Stimulated activated CD8-positive, alpha-beta memory T cell treated with anti-CD3 and anti-CD28 coated beads, Interleukin-7, amount 100 ng/mL, for 1 hour (primary cell): ENCODE measurements at places on chromosomes 2 and 18.
A peak's percentile ranks its signal among the peaks of the same experiment; 100 is the strongest.

GRCh38 chr2:57434441-57434840 lies 612.2 kb upstream of the VRK2 start:
- no peak for DNase-seq

DNA sequence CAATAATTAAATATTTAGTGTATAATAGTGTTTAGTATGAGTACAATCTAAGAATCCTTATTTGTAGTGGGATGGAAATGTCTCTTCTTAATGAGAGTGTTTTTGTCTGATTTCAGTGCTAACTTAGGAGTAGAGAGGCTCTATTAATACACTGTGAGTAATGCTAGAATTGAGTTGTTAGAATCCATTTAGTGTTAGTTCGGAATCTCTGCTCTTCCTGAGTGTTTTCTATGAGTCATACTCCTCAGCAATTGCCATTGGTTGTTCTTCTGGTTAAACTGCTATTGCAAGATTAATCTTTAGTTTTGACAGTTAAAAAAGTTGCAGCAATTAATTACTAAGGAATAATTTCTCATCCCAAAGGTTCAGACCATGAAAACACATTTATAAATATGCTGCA lies 828.6 kb upstream of the POU3F3 start:
- DNase-seq, result no peak

- DNase-seq, result no peak
Measured at GRCh38 chr2:9885036-9885684, 41.9 kb downstream of the TAF1B start.

DNA sequence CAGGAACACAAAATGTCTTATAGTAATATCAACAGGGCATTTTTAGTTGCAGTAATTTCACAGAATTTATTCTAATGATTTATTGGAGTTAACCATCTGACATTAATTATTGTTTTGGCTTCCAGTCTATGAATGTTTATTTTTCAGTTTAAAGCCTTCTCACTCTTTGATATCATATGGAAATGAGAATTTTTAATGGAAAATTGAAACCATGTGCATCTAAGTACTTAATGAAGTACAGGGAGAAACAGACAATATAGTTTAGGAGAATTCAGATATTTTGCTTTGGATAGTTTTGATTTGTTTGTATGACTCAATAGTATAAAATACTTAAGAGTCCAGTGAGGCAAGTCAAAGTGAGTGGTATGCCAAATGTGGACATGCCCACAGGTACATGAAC lies 126.1 kb downstream of the OLA1 start:
- DNase-seq, result no peak

GRCh38 chr18:21483051-21483450 lies 117.5 kb downstream of the ESCO1 start:
- DNase-seq, result no peak

DNA sequence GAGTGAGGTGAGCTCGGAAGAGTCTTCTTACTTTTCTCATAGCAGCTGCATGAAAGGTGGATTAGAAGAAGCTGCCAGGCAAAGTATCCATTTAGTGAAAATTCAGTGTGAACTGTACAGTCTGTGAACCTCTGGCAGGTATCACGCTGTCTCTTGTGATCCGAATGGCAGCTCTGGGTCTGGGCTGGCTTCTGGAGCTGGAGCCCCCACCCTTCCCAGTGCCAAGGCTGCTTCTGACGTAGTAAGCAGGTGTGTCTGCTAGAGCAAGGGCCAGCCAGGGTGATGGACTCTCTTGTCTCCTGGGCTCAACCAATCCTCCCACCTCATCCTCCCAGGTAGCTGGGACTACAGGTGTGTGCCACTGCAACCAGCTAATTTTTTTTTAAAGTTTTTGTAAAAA lies 14.0 kb upstream of the NTSR2 start:
- no peak for DNase-seq

DNA sequence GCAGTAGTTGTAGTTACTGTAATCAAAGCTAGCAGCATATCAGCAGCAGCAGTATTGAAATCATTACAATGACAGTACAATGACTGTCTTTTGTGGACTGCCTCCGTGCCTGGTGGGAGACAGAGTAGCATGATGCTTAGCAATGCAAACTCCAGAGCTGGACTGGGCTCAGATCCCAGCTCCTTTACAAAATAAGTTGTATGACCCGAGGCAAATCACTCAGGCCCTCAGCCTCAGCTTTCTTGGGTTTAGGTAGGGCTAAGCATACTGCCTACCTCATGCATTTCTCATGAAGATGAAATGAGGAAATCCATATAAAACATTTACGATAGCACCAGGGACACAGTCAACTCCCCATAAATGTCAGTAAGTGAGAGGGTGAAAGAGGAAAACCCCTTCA lies 170.7 kb downstream of the TTC32 start:
- no peak for DNase-seq

GRCh38 chr18:38552732-38553321 lies 987.2 kb upstream of the CELF4 start:
- DNase-seq, result no peak

GRCh38 chr18:43159086-43159770 lies 43.7 kb upstream of the RIT2 start:
- no peak for DNase-seq

- DNase-seq, result no peak
Measured at GRCh38 chr2:200382874-200383273, 76.4 kb downstream of the SPATS2L start.

GRCh38 chr2:201622306-201622970 lies 20.9 kb downstream of the TMEM237 start:
- DNase-seq, result no peak

DNA sequence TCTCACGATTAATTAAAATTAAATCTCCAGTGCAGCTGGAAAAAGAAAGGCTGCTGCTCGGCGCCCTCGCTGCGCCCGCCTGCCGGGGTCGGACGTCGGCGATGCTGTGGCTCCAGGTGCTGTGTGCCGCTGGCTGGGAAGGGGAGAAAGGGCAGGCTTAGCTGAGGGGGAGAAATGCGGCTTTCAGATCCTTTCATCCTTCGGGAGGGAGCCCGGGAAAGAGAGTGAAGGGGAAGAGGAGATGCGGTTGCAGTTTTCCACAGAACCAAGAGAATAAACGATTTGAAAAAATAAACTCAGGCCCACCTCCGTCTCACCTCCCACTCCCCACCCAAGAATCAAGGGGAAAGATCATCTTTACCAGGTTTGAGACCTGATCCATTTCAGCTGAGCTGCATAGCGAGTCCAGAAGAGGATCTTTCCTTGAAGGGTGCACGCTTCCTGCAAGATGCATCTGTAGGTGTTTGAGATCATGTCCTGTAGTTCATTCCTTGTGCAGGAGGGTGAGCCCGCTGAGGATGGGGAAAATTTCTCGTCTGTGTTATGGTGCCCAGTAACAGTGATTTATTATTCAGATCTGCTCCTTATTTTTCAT lies 495 bp downstream of the TMEM169 start:
- DNase-seq, result no peak

- no peak for DNase-seq
Measured at GRCh38 chr2:224688997-224689396, 27.2 kb downstream of the CCDC195 start.

GRCh38 chr2:15633971-15634346 lies 42.3 kb downstream of the DDX1 start:
- no peak for DNase-seq

GRCh38 chr2:79630060-79630459 lies 117.2 kb downstream of the CTNNA2 start:
- no peak for DNase-seq

GRCh38 chr2:67240507-67240906 lies 156.6 kb upstream of the ETAA1 start:
- DNase-seq, result no peak

GRCh38 chr18:21393986-21394385 lies 152.0 kb downstream of the GREB1L start:
- no peak for DNase-seq

- no peak for DNase-seq
Measured at GRCh38 chr2:181594322-181594721, 62.6 kb downstream of the CERKL start.

GRCh38 chr2:135657806-135658582 lies 83.7 kb upstream of the UBXN4 start:
- peak; percentile 19 for DNase-seq

GRCh38 chr2:23468474-23469141 lies 83.6 kb downstream of the KLHL29 start:
- DNase-seq, result no peak

DNA sequence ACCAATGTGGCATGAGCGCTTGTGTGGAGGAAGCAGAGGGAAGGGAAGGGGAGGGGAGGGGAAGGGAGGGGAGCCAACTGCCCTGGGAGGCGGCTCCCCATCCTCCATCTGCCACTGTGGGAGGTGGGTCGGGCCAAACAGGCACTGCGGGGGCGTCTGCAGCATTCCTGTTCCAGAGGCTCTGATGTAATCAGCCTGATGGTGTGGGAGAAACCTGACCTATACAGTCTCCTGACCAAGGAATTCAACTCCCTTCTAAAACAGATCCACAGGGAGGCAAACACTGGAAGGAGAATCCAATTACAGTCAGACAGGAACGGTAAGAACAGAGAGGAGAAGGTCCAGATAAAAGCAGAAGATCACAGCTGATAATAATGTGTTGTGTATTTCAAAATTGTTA lies 88.8 kb downstream of the CD8B2 start:
- no peak for DNase-seq

- no peak for DNase-seq
Measured at GRCh38 chr18:62741584-62741983, 26.2 kb downstream of the PHLPP1 start.

- DNase-seq, result no peak
Measured at GRCh38 chr18:45165871-45166270, 449.4 kb upstream of the SLC14A2 start.

- DNase-seq, result no peak
Measured at GRCh38 chr2:46361920-46362666, 64.9 kb downstream of the EPAS1 start.

- DNase-seq, result no peak
Measured at GRCh38 chr2:76159042-76159648, 448.4 kb upstream of the GCFC2 start.

- DNase-seq, result no peak
Measured at GRCh38 chr18:48295586-48296311, 113.4 kb downstream of the ZBTB7C start.

GRCh38 chr2:222968550-222969155 lies 83.3 kb upstream of the KCNE4 start:
- no peak for DNase-seq

DNA sequence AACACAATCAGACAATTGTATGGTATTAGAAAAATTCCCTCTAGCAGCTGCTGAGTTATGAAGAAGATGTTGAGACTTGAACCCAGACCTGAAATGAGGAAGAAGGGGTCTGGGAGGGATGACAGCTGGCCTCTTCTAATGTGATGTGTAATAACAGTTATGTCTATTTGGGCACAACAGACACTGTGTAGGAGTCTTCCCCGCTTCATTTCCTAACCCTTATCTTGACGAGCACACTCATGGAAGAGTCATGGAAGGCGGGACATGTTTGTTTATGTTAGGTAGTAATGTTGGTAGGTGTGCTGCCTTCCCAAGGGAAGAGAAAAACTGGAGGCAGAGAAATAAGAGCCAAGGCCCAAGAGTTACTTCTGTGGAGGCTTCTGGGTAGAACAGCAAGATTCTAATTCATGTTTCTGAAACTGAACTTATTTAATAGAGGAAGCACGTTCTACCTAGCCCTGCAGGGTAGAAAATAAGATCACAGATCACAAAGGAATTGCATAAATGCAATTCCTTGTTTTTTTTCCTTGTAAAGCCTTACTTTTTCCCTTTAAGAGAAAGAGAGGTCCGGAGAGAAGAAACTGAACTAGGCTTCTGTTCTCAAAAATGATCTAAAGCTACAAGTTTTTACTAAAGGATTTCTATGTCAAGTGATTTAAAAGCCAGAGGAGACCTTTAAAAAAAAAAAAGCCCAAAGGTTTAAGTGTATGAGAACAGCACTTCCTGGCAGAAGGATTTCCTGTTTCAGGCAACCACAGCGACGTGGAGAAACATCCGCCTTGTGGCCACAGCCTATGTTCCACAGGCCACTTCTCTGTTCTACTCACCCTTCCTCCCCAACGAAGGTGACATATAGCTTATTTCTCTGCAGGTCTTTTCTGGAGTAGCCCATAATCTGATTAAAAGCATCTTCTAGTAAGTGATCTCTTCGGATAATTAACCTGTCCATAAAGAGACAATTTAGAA lies 68.5 kb upstream of the STK17B start:
- peak; percentile 67 for DNase-seq

- DNase-seq, result no peak
Measured at GRCh38 chr2:172376505-172377125, 50.8 kb upstream of the ITGA6 start.

GRCh38 chr18:77133051-77133834 lies 660 bp upstream of the MBP start:
- DNase-seq, result no peak

- no peak for DNase-seq
Measured at GRCh38 chr2:211390536-211391188, 834.3 kb downstream of the CPS1 start.

- DNase-seq, result peak; percentile 38
Measured at GRCh38 chr2:64522843-64523428, 1.2 kb upstream of the AFTPH start.

GRCh38 chr18:74412116-74412880 lies 44.8 kb downstream of the DIPK1C start:
- no peak for DNase-seq

- no peak for DNase-seq
Measured at GRCh38 chr2:33411765-33412164, 64.7 kb upstream of the RASGRP3 start.

GRCh38 chr2:237025090-237025865 lies 60.4 kb upstream of the COPS8 start:
- DNase-seq, result no peak

GRCh38 chr2:66587216-66587615 lies 152.3 kb downstream of the MEIS1 start:
- DNase-seq, result no peak

GRCh38 chr2:214515111-214515510 lies 104.3 kb downstream of the VWC2L start:
- DNase-seq, result no peak

DNA sequence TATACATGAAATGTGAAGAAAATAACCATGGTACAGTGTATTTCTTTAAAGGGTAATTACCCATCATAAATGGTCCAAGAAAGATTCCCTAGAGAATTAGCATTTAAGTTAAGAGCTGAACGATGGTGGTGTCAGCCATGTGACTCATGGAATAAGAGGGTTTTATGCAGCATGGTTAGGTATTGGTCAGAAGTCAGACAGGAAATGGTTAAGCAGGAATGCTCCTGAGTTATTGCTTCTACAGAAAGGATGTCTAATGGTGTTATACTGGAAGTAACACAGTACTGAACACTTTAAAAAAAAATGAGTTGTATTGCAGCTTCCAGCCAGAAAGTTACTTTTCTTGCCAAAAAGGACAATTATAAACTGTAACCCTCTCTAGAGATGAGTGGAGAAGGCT lies 72.7 kb upstream of the UBE2E3 start:
- DNase-seq, result no peak

- no peak for DNase-seq
Measured at GRCh38 chr2:36915627-36916026, 50.7 kb downstream of the STRN start.

- no peak for DNase-seq
Measured at GRCh38 chr2:85619617-85620016, 3.6 kb downstream of the USP39 start.

DNA sequence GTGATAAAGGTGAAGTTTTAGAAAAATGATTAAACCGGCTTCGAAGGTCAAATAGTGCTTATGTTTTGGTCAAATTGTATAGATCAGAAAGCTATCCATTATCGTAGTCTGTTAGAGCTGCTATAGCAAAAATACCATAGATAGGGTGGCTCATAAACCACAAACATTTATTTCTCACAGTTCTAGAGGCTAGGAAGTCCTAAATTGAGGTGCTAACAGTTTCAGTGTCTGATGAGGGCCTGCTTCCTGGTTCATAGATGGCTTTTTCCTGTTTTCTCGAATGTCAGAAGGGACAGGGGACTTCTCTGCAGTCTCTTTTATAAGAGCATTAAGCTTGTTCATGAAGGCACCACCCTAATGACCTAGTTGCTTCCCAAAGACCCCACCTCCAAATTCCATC lies 186.6 kb upstream of the ERBB4 start:
- DNase-seq, result no peak
